NCI-H460 (cell line): ENCODE measurements at places on chromosomes 5 and 9.

GRCh38 chr5:22693121-22693520 is 160.0 kb downstream of the CDH12 start:
- DNase-seq = no peak

DNA sequence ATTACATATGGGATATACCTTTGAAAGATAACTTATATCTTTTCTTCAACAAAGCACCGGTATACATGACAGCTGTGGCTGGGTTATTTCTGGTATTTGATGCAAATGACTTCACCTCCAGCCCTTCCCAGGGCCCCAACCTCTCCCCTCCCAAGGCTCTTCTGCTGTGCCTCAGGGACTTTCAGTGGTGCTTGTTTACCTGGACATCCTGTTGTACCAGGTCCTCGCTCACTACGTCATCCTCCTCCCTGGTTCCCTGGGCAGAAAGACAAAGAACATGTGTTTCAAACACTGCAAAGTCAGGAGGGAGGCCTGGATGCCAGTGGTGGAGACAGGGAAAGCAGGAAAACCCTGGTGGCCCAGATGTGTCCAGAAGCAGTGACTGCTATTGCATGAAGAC is 23.4 kb downstream of the ANXA6 start:
- no peak for DNase-seq

- DNase-seq = peak; percentile 15
Measured at GRCh38 chr5:91850031-91850430, 466.9 kb upstream of the ARRDC3 start.

DNA sequence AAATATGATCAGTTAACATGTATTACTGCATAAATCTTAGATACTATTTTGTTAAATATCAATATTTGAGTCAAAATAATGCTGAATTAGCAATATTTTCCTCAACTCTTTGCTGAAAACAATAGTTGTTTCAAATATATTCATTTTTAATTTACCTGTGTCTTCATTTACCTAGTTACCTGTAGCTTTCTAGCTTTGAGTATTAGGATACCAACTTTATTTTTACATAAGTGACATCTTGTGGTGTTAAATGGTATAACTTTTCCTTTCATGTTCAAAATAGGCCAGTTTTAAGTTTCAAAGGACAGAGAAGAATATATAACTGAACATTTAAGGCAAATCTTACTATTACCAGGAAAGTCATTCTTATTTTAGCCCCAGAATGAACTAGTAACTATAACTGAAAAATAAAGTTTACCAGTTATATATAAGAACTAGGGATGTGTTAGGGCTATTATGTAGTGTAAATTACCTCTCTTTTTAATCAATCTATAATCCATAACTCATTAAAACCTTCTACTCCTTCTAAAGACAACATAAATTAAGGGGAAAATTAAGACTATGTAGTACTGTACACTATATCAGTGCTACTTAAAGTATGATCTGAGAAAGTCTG is 25.3 kb downstream of the AP3B1 start:
- peak; percentile 14 for DNase-seq

DNA sequence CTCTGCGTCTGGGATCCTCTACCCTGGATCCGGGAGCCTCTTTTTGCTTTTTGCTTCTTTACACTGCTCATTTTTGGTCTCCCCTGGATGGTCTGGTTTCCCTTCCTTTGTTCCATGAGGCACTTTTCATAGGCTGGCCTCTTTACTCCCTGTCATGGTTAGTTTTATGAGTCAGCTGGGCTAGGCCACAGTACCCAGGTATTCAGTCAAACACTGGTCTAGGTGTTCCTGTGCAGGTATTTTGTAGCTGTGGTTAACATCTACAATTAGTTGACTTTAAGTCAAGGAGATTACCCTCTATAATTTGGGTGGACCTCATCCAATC is 17.5 kb downstream of the ANKRD33B start:
- DNase-seq = no peak

DNA sequence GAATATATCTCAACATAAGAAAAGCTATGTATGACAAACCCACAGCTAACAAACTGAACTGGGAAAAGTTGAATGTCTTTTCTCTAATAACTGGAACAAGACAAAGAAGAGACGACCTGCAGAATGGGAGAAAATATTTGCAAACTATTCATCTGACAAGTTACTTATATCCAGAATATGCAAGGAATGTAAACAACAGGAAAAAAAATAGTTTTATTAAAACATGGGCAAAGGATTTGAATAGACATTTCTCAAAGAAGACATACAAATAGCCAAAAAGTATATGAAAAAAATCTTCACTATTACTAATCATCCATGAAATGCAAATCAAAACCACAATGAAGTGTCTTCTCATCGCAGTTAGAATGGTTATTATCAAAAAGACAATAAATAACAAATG is 181.7 kb upstream of the TLX3 start:
- DNase-seq = no peak
